Mucosa of descending colon (tissue), 3 donors: ENCODE measurements at places on chromosomes 3 and 15. TPM values are rescaled to one million over a fixed set of nuclear protein-coding genes. Genes with fewer than 3 reads are reported as not detected.

Gene CCDC54
- total RNA-seq = not detected

Gene TMF1
- total RNA-seq = 40.3 TPM

Gene XCR1
- total RNA-seq = 0.20 TPM

DNA sequence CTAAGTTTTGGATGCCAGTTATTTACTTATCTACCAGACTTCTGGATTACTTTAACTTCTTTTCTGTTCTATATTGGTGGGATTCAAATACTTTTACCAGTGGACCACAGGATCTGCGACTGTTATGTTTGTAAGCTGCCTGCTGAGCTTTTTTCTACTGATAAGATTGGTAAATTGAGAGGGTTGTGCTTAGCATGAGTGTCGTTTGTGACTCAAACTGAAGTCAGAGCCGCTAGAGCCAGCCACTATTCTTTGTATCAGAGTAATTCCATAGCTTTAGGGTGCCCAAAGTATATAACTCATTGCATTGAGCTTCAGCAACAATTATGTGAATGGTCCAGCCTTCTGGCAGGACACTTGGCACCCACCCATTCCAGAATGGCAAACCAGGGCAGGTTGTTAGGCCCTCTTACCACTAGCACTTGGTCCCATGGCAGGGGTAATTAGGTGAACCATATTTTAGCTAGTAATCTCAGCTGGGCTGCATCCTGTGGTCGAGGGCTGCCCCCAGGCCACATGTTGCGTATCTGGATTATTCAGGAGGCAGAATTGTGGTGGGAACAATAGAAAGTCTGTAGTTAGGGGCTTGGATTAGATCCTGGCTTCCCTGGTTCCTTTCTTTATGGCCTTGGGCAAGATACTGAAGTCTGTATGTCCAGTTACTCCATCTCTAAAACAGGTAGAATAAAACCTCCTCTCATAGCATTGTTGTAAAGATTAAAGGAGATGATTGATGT lies 6.0 kb downstream of the PLCL2 start:
- DNase-seq = no peak

GRCh38 chr15:51234176-51234927 lies 104.0 kb downstream of the CYP19A1 start:
- DNase-seq = no peak

DNA sequence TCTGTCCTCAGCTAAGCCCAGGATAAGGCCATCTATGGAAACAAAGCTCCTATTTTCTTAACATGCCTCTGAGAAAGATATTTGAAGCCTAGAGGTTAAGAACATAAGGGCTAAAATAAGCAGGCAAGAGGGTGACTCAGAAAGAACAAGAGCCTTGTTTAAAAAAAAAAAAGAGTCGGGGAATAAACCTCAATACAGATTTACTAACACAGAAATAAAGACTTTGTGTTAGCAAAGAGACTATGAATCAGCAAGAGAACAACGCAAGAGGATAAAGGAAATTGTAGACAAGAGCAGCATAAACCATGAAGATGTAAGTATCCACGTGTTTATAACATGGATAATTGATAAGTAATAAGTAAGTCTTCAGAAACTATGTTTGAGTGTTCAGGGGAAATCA lies 36.0 kb downstream of the RAB27A start:
- no peak for DNase-seq

- DNase-seq = no peak
Measured at GRCh38 chr3:141477224-141477623, 9.6 kb upstream of the RASA2 start.

DNA sequence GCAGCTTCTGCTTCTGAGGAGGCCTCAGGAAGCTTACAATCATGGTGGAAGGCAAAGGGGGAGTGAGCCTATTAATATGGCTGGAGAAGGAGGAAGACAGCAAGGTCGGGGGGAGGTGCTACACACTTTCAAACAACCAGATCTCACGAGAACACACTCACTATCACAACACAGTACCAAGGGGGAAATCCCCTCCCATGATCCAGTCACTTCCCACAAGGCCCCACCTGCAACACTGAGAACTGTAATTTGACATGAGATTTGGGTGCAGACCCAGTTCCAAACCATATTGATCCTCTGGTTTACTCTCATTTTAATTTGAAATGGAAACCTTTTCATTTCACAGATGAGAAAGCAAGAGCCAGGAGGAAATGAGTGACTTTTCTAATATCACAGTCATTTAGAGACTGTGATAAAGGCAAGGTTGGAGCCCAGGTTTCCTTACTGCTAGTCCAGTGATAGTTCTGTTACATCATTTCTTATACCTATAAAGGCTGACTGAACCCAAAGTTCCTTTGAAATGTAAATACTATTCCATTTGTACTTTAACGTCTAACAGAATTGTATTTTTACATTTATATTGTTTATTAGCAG lies 105.8 kb upstream of the GAP43 start:
- DNase-seq = no peak

GRCh38 chr3:58529516-58530353 lies 7.3 kb downstream of the ACOX2 start:
- peak; percentile 43 for DNase-seq

DNA sequence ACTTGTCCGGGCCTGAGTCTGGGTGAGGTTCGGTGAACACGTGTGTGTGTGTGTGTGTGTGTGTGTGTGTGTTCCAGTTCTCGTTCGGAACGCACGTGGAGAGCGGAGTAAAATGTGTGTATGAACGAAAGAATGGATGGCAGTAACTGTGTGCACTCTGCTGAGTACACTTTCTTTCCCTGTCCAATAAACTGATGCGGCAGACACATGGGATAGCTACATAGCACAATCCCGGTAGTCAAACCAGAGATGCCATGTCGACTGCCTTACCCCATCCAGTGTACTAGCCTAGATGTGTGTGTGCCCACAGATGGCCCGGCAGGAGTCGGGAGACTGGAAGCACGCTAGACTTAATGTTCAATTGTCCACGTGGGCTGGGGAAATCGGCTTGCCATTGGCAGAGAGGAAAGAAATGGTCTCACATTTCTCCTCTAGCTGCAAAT lies 507 bp upstream of the GOLIM4 start:
- peak; percentile 70 for DNase-seq

GRCh38 chr3:46495901-46496456 lies 1.8 kb upstream of the RTP3 start:
- DNase-seq = no peak

- no peak for DNase-seq
Measured at GRCh38 chr3:69032142-69032541, 18.7 kb upstream of the EOGT start.

- no peak for DNase-seq
Measured at GRCh38 chr15:49238342-49238741, 68.3 kb downstream of the GALK2 start.

GRCh38 chr3:191253089-191253799 lies 54.2 kb downstream of the OSTN start:
- DNase-seq = no peak
